ENCODE measurements at places on chromosomes 16 and 17. TPM values are rescaled to one million over a fixed set of nuclear protein-coding genes. Genes with fewer than 3 reads are reported as not detected.

Gene SOX8
- 3.5 TPM for total RNA-seq

Gene OSGIN1
- 1.9 TPM for total RNA-seq

Gene DDX42
- 95.1 TPM for total RNA-seq

Gene CHST5
- total RNA-seq, result 0.71 TPM
